NCI-H510A treated with DMSO at 0.1 percent for 48 hours (cell line): ENCODE measurements at places on chromosomes 7 and 10.
A peak's percentile ranks its signal among the peaks of the same experiment; 100 is the strongest.

DNA sequence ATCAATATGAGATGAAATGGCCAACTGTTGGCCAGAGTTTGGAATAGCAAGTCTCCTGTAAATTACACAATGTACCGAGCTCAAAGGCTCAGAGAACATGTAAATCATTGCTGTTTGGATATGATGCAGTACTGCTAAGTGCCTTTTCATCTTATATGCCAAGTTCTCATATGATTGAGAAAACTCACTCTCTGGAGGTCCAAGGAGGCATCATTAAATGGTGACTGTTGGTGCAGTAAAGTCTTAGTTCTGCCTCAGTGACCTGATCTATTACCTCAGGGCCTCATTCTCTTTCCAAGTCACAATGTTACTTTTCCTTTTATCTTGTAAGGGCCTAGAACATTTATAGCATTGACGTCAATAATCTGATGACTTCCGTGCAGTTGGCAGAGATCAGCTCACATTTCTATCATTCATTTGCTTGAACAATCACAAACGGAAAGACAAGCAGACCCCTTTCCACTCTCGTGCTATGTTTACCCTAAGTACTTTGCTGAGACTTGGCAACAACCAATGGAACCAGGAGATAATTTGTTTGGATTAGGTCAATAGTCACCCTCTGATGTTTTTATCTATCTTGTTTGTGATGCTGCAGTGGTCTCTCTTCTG, 32.6 kb upstream of the PDK4 start:
- DNase-seq = peak; percentile 88

GRCh38 chr7:87543623-87544022, 57.1 kb downstream of the ABCB1 start:
- DNase-seq = no peak

- no peak for DNase-seq
Measured at GRCh38 chr10:5800782-5801181, 12.5 kb downstream of the GDI2 start.

DNA sequence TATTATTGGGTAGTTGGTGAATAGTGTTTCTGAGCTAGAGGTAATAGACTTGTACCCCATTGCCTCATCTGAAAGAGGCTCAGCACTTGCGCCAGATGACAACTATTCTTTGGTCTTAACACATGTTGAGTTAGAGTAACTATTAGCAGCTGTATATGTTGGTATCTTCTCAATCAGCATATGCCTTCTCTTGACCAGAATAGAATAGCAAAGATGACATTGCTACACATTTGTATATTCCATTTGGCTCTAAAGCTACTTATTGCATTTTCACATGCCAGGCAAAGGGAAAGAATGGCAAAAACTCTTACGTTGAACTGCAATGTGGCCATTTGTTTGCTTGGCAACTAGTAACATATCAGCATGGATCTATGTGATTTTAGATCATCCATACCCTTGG, 173.8 kb upstream of the AGR3 start:
- no peak for DNase-seq

- no peak for DNase-seq
Measured at GRCh38 chr10:74854610-74855009, 28.2 kb downstream of the KAT6B start.

DNA sequence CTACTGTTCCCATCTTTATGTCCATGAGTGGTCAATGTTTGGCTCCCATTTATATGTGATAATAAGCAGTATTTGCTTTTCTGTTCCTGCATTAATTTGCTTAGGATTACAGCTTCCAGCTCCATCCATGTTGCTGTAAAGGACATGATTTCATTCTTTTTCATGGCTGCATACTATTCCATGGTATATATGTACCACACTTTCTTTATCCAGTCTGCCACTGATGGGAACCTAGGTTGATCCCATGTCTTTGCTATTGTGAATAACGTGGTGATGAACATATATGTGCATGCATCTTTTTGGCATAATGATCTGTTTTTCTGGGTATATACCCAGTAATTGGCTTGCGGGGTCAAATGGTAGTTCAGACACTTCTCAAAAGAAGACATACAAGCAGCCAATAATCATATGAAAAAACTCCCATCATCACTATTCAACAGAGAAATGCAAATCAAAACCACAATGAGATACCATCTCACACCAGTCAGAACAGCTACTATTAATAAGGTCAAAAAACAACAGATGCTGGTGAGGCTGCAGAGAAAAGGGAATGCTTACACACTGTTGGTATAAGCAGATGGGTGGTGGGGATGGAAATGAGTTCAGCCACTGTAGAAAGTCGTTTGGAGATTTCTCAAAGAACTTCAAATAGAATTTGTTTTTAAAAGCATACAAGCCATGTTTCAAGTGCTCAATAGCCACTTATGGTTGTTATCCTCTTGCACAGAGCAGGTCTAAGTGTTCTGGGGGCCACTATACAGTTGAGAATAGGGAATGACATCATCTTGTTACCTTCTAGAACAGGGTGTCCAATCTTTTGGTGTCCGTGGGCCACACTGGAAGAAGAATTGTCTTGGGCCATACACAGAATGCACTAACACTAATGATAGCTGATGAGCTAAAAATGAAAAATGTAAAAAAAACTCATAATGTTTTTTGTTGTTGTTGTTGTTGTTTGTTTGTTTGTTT, 23.2 kb upstream of the SDK1 start:
- peak; percentile 44 for DNase-seq

- peak; percentile 27 for DNase-seq
Measured at GRCh38 chr10:15427843-15428414, 56.8 kb upstream of the FAM171A1 start.

DNA sequence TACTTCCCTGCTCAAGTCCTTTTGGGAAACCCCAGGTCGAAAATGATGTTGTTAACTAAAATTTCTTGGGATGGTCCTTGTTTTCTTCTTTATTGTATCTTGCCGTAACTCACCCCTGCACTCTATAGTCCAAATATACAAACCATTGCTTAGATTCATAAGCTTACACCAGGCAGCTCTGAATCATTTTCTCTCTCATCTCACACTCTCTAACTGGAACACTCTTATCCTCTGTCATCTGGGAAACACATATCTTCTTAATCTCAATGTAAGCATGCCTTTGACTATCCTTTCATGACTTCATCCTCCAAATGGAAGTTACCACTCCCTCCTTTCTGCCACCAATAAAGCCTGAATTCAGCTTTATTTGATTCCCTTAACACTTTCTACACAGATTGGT, 175.8 kb upstream of the ANK3 start:
- DNase-seq = no peak
